Brain pericyte (primary cell): ENCODE measurements at places on chromosomes 16 and 17.
A peak's percentile ranks its signal among the peaks of the same experiment; 100 is the strongest.

- DNase-seq, result peak; percentile 67
These were observed 963.6 kb upstream of the GOT2 start for GRCh38 chr16:59697761-59698160.

DNA sequence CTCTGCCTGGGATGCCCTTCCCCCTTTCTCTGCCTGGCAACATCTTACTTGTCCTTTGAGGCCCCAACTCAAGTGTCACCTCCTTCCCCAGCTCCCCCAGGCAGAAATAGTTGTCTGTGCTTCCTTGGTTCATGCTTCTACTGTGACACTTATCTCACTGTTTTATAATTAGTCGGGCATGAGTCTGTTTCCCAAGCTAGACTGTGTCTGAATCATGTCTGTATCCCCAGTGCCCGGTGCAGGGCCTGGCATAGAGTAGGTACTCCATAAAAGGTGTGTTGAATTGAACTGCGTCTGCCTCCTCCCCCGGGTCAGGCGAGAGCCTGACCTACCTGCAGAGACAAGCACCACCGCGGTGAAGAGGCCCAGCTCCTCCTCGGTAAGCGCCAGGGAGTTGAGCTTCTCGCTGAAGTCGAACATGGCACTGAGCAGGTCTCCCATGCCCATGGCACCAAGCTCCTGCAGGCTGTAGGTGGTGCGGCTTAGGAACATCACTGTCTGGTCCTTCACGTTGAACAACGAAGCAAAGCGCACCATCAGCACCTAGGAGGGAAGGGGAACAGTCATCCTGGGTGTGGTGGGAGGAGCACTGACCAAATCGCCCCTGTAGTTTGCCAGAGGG lies 6.7 kb downstream of the NR1D1 start:
- no peak for DNase-seq

DNA sequence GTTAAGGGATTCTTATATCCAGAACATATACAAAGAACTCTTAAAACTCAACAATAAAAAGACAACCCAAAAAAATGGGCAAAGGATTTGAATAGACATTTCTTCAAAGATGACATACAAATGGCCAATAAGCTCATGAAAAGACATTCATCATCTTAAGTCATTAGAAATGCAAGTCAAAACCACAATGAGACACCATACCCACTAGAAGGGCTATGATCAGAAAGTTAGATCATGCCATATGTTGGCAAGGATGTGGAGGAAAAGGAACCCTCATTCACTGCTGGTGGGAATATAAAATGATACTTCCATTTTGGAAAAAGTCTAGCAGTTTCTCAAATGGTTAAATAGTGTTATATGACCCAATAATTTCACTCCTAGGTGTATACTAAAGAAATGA lies 9.4 kb downstream of the PLD6 start:
- DNase-seq, result no peak

DNA sequence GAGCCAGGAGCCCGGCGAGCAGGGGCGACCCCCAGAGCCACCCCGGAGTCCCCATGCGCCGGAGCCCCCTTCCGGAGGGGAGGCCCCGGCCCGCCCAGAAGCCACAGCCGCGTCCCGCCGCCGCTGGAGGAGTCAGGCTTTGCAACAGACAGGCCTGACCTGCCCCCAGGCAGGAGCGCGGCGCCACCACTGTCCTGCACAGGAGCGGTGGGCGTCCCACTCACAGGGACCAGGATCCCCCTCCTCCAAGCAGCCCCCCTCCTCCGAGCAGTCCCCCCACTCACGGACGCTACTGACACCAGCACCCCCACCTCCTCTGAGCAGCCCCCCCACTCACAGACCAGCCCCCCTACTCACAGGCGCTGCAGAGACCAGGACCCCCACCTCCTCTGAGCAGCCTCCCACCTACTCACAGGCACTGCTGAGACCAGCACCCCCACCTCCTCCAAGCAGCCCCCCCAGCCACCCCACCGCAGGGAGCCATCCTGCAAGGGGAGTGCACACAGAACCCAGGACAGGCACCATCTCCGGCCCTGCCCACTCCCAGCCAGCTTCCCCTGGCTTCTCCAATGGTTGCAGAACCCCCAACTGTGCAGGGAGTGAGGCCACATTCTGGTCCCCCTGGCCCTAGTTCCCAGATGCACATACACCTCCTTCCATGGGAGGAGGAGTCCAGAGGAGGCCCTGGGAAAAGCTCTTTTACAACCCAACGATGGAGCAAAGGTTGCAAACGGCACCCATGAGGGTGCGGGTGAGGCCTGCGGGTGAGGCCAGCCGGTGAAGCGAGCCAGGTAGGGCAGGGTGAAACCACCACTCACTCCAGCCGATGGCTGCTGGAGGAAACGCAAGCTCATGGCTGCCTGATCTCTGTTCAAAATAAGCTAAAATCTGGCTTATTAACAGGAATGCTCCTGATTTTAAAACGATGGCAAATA lies 69.9 kb downstream of the ABR start:
- DNase-seq, result no peak

- DNase-seq, result no peak
These were observed 1.8 kb upstream of the MT2A start for GRCh38 chr16:56606476-56607108.

DNA sequence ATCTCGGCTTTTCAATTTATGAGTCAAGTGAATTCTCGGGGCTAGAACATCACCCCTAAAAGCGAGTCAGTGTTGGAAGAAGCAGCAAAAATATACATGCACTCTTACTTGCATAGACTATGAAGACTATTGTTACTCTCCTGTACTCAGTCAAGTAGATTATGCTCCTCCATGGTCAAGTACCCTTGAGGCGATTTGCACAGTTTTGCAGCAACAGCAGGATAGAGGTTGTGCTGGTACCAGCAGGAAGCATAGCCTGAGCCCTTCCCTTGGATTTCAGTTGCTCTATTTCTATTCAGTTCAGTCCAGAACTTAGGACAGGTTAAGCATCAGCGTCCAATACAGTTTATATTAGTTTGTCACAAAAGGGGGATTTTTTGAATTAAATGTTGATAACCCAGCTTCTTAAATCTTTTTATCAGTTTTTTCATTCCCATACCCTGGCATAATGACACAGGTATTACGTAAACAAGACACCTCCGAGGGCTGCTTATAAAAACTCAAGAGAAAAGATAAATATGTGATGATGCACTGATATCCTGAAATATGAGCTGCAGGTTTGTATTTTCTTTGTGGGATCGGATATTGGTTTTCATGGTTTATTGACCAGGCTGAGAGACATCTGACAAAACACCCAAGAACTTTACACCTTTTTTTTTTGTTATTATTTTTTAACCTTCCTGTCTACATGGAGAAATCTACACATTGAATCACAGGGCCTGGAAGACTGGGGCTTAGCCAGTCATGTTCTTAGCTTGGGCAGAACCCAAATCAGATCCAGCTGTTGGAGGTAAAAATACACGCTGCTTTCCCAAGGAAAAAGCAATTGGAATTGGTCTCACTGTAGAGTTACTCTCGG lies 144.1 kb downstream of the PITPNC1 start:
- DNase-seq, result no peak

DNA sequence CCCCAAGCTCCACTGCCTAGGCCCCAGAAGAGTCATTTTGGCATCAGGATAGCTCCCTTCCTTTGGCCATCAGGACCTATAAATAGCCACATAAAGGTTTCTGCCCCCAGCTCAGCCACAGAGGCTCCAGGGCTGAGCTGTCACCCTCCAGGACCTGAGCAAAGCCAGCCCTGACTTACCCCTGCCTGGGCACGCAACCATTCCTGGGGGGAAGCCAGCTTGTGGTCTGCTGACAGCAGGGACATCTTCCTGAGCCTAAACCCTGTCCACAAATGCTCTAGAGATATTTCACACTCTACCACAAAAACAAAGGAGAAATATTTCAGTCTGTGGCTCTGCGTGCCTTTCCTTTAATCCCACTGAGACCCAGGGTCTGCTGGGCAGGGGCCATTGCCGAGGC lies 123.7 kb upstream of the CCL2 start:
- no peak for DNase-seq

- DNase-seq, result no peak
These were observed 18.0 kb downstream of the EMP2 start for GRCh38 chr16:10562361-10562899.

DNA sequence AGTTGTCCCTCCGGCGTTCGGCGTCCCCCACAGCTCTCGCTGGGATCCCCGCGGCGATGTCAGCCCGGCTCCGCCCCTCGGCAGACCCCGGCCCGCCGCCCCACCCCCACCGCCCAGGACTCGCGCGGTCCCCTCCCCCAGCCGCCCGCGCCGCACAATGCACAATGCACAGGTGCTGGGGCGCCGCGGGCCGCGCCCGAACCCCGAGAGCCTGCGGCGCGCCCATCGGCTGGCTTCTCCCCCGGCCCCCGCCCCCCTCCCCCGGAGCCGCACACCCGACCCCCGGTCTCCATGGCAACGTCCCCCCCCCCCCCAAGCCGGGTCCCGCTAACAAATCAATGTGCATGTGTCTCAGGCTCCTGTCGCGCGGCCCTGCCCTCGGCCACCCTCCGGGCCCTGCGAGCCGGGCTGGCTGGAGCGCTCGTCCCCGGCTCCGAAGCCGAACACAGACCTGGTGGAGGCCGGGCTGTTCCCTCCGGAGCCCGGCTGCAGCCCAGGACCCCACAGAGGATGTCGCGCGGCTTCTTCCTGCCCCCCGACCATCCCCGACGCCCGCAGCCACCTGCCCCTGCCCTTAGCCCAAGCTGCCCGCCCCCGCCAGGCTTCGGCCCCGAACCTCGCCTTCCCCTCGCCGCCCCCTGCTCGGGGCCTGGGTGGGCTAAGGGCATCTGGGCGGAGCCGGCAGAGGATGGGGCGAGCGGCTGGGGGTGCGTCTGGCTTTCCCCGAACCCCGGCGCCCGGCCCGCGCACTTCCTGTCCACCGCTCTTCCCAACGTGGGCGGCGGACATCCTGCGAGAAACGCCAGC lies 818 bp upstream of the CBX8 start:
- no peak for DNase-seq

- no peak for DNase-seq
These were observed 670.7 kb downstream of the MAF start for GRCh38 chr16:78929841-78930240.

- no peak for DNase-seq
These were observed 4.1 kb downstream of the PRCD start for GRCh38 chr17:76543826-76544545.

GRCh38 chr16:3873482-3874173 lies 6.9 kb downstream of the CREBBP start:
- DNase-seq, result no peak

GRCh38 chr16:30060346-30060745 lies 5.2 kb upstream of the ALDOA start:
- no peak for DNase-seq

DNA sequence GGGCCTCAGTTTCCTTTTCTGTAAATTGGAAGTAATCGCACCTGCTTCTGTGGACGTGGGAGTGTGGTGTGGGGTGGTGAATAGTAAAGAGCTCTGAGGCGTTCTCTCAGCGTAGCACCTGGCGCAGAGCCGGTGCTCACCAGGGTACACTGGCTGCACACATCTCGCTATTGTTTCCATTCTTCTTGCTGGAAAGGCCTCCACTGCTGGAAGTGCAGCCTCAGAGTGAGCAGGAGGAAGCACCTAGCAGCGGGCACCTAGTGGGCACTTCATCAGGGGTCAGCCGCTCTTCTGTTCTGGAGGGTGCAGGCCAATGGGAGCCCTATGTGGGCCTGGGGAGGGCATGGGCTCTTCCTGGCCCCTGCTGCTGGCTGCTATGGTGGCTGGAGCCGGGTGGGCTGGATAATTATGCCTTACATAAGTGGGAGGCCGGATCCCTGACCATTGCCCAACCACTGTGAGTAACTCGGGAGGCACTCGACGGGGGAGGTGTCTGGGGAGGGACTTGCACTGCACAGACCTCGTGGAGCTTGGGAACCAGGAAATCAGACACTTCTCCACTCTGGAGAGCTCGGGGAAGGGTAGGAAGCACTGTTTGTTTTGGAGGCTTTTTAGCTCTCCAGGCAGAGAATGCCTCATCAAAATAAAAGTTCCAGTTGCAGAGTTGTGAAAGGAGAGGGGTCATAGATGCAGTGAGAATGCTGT lies 1.7 kb downstream of the MAP2K3 start:
- peak; percentile 95 for DNase-seq

DNA sequence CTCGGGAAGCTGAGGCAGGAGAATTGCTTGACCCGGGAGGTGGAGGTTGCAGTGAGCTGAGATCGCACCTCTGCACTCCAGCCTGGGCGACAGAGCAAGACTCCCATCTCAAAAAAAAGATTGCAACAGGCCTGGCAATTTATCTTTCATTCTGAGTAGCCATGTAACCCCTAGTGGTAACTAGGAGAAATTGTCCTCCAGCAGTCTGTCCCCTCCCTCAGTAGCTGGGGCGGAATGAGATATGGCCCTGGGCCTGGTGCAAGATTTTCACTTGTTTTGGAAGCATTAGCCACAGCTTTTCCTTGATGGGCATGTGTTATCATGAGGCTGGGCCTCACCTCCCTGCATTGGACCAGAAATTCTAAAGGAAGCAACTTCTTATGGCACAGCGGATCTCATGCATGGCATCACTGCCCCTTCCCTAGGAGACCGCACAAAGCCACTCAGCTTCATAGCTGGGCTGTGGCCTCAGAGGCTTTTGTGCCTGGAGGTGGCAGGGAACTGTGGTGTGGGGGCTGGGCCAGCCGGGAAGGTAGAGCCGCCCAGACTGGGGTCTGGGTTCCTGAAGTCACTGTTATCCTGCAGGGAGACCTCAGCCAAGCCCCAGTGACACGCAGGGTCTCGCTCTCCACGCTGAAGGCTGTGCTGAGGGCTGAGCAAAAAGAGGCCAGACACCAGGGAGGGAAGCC lies 13.4 kb downstream of the NATD1 start:
- DNase-seq, result no peak

GRCh38 chr17:40095351-40095943 lies 4.9 kb downstream of the NR1D1 start:
- DNase-seq, result no peak

DNA sequence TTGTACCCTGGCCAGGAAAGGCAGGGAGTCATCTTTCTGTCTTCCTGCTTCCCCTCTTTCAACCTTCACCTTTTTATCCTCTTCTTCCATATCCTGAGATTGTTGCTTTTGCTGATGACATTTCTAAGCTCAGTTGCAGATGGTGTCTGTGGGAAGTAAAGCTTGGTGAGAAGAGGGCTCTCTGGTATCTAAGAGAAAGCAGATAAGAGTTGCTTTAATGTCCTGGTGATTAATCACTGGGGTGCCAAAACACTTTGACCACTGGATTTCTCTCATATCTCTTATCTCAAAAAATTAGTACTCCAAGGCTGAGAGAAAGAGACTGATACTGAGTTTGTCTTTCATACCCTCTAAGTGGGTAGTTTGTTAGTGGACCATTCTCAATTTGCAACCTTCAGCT lies 71.3 kb downstream of the NEUROD2 start:
- DNase-seq, result no peak

DNA sequence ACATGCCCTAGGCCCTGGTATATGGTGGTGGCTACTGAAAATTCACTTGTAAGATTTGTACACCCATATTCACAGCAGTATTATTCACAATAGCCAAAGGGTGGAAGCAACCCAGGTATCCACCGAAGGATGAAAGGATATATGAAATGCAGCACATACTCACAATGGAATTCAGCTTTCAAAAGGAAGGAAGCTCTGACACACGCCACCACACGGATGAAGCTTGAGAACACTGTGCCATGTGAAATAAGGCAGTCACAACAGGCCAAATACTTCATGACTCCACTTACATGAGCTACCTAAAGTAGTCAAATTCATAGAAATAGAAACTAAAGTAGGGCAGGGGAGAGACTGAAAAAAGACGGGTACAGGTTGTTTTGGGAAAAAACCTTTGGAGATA lies 2.9 kb downstream of the XPO6 start:
- no peak for DNase-seq
